ENCODE measurements at places on chromosomes 16 and 17. TPM values are rescaled to one million over a fixed set of nuclear protein-coding genes. Genes with fewer than 3 reads are reported as not detected.

The OR4D1 gene
- not detected for total RNA-seq

The C1QL1 gene
- total RNA-seq = 9.0 TPM

The RFWD3 gene
- 20.2 TPM for total RNA-seq

The SEPTIN12 gene
- total RNA-seq = not detected

The CAMKK1 gene
- 4.3 TPM for total RNA-seq

The ITGAE gene
- total RNA-seq = 33.3 TPM

The ZNF785 gene
- total RNA-seq = 23.6 TPM

The CHMP1A gene
- total RNA-seq = 148 TPM

The ABHD15 gene
- 10.1 TPM for total RNA-seq

The TBC1D16 gene
- 29.8 TPM for total RNA-seq

The CES1 gene
- total RNA-seq = 0.58 TPM

The CPNE7 gene
- 24.5 TPM for total RNA-seq

The CLCN7 gene
- 50.5 TPM for total RNA-seq
